ENCODE measurements at places on chromosomes 3 and 15.

DNA sequence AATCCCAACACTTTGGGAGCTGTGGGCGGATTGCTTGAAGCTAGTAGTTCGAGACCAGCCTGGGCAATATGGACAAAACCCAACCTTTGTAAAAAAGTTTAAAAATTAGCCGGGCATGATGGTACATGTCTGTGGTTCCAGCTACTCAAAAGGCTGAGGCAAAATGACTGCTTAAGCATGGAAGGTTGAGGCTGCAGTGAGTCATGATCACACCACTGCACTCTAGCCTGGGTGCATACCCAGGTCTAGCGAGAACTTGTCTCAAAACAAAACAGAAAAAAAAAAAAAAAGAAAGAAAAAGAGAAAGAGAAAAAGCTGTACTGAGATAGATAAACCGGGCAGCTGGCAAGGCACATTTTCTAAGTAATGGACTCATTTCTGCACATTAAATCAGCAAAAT lies 10.6 kb downstream of the ARPP19 start:
- DNase-seq: peak; percentile 40

DNA sequence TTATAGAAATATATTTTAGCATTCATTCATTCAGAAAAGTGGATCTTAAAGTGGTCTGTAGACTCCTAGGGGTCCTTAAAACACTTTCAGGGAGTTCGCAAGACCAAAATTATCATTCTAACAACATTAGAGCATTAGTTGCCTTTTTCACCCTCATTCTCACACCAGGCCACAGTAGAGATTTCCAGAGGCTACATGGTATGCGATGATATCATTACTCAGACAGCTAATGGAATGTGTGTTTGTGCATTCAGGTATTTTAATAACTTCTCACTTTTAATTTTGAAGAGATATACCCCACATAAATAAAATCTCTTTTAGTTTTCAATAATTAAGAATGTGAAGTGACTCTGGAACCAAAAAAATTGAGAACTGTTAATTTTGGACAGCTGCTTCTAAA lies 206.9 kb downstream of the NSUN3 start:
- no peak for DNase-seq

GRCh38 chr3:141655801-141656200 lies 82.3 kb upstream of the RNF7 start:
- DNase-seq: no peak

GRCh38 chr3:73626106-73626505 lies 1.4 kb upstream of the PDZRN3 start:
- no peak for DNase-seq

GRCh38 chr15:44801364-44801763 lies 65.0 kb downstream of the TRIM69 start:
- no peak for DNase-seq

GRCh38 chr3:145815707-145816413 lies 345.1 kb downstream of the PLOD2 start:
- DNase-seq: no peak

GRCh38 chr15:70411143-70411863 lies 313.6 kb upstream of the TLE3 start:
- DNase-seq: no peak

- no peak for DNase-seq
These were observed 280.1 kb downstream of the EPHB1 start for GRCh38 chr3:135075157-135075556.

- DNase-seq: no peak
These were observed 77.0 kb upstream of the PRR23C start for GRCh38 chr3:139121513-139122220.

DNA sequence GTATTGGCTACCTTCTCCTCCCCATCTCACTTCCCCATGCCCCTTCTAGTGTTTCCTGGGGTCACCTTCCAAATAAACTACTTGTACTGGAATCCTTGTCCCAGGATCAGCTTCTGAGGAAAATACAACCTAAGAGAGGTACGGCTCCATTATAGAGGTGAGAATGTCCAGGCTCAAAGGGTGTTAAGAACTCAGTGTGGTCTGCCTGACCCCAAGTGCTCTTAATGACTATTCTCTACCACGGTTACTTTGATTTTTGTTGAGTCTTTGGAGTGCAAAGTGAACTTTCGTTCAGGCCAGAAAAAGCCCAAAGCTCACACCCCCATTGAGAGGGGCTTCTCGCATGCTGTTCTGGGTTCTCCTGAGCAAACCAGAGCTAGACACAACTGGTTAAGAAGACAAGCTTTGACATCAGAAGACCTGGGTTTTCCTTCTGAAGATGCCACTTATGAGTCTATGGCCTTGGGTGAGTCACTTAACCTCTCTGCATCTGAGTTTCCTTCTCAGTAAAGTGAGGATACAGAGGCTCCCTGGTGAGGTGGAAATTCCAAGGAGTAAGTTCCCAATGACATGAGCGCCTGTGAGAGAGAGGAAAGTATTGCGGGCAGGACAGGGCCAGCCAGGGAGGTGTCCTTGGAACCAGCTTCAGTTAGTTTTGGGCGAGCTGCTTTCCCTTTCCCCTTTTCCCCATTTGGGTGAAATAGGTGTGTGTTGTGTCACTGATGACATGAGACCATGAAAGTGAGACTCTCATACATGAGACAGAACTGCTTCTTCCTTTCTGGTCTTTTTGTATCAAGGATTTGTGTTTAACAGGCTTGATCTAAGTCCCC lies 475.0 kb upstream of the PROK2 start:
- DNase-seq: no peak

DNA sequence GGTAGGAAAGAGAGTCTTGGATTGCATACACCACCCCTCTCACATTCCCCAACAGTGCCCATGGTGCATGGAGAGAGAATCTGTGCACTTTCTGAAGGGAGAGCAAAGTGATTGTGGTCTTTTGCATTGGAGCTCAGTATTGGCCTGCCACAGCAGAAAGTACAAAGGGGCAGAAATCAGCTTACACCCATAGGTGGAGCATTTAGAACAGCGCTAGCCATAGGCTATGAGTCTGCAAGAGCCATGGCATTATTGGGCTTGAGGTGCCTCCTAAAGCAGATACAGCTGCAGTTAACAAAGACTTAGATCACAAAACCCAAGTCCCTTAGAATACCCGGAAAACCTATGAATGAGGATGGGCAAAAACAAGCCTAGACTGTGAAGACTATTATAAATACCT lies 21.8 kb downstream of the SI start:
- no peak for DNase-seq

DNA sequence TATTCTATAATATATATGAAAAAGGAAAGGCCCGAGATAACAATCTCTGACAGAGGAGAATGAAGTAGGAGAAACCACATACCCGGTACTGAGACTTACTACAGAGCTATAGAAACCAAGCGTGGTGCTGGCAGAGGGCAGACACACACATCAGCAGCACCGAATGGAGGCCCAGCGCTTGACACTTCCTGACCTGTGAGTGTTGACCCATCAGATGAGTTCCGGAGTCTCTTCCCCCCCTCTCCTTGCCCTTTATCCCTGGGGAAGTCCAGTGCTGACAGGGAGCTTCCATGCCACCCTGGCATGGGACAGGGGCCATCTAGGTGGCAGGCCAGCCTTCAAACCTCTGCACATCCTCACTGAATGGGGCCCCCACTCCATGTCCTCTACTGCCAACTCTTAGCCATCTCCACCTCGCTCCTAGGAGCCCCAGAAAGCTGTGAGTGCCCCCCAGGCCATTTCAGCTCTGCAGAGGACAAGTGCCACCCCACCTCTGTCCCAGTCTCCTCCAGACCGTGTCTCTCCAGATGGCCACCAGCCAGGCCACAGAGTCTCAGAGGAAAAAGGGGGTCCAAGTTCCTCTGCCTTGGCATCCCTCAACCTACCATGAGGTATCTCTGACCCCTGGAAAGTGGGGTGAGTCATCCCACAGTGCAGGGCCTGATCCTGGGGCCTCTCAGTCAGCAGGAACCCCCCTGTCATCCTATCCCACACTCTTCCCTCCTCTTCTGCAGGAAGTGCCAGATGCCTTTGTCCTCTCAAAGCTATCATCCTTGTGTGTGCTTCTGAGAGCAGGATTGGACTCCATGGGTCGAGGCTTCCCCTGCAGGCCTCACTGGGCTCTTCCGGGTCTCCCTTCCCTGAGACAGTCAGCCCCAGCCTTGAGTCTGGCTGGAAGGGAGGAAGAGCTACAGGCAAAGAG lies 116.5 kb upstream of the ALDH1A3 start:
- no peak for DNase-seq

DNA sequence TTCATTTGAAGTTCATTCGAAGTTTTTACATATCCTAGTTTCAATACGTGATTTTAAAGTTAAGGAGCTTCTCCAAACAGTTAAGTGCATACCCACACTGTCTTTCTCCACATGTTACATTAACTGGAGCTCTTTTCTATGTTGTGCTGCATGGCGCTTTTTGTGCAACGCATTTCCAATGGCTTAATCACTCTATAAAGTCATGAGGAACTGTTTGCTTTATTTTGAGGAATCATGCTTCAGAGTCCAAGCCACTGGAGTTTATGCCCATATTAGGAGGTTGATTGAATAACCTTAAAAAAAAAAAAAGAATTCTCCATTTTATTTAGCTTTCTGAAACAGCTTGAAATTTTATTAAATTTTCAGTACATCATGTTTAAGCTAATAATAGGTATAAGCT lies 109.4 kb upstream of the MBNL1 start:
- DNase-seq: no peak

GRCh38 chr3:100811779-100812507 lies 102.6 kb downstream of the TFG start:
- DNase-seq: no peak

- no peak for DNase-seq
These were observed at the start of gene EFCC1 for GRCh38 chr3:129001101-129001805. Gene EFCC1 (plus strand): TSS chr3:129001304. CDS start chr3:129001629, 325 bp downstream.

DNA sequence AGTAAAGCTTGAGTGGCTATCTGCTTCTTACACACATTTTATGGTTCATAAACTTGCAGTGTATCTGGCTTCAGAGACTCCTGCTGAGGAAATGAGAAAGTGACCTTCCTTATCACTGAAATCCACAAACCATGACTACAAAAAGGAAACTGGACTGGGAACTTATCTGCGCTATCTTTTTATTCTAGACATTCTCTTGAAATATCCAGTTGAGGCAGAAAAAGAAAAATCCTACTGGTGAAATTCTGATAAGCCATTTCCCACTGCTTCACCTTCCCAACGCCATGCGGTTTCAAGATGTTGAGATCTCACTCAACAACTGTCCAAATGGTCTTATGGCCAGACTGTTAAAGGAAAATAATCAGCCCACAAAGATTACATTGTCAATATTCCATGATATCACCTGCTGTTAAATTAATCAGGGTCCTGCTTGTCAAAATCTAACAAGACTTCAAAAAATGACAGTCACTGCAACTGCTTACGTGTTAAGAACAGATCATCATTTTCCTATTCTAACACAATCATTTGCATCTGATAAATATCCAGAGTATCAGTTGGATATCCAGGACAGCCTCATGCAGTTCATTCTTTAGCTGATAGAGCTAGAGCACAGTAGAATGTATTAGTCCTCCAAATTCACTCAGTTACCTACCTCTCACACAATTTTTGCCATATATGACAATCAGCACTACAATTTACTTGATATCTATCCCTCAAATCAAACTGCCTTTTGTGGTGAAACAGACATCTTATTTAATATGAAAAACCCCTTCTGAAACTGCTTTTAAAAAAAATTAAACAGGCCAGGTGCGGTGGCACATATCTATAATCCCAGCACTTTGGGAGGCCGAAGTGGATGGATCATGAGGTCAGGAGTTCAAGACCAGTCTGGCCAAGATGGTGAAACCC lies 538.1 kb downstream of the MAGI1 start:
- DNase-seq: no peak

DNA sequence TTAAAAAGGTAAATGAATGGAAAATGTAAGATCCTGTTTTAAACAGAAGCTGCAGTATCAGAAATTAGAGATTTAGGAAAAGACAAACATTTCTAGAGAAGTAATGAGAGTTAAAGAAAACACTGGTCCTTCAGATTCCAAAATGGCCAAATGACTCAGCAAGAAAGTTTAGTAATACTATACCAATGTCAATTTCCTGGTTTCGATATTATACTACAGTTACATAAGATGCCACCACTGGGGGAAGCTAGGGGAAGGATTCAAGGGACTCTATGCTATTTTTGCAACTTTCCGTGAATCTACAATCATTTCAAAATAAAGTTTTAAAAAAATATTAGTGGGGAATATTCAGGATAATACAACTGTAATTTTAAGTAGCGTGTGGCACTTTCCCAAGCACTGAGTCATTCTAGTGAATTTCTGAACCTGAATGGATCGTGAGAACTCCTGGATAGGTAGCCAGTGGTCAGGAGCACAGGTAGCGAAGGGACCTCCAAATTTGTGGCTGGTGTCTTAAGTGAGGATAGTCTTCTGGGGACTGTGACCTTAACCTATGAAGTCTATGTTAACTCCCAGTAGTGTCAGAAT lies 37.6 kb downstream of the TMCC1 start:
- no peak for DNase-seq

DNA sequence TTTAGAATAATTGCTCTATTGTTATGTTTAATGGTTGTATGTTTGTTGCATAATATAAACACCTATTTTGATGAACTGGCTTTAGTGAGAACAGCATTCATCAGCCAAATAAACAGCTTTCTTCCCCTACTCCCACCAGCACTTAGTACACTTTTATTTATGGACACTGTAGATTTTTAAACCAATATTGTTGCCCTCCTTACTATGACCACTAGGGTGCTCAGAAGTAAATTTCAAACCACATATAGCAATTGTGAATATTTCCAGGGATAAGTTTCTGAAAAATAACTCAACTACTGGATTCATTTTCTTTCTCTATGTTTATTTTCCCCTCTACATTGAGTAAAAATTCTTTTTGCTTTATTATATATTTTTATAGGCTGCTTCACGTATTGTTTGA lies 84.7 kb upstream of the PTX3 start:
- no peak for DNase-seq

GRCh38 chr15:71107501-71107815 lies 7.8 kb upstream of the THSD4 start:
- no peak for DNase-seq

DNA sequence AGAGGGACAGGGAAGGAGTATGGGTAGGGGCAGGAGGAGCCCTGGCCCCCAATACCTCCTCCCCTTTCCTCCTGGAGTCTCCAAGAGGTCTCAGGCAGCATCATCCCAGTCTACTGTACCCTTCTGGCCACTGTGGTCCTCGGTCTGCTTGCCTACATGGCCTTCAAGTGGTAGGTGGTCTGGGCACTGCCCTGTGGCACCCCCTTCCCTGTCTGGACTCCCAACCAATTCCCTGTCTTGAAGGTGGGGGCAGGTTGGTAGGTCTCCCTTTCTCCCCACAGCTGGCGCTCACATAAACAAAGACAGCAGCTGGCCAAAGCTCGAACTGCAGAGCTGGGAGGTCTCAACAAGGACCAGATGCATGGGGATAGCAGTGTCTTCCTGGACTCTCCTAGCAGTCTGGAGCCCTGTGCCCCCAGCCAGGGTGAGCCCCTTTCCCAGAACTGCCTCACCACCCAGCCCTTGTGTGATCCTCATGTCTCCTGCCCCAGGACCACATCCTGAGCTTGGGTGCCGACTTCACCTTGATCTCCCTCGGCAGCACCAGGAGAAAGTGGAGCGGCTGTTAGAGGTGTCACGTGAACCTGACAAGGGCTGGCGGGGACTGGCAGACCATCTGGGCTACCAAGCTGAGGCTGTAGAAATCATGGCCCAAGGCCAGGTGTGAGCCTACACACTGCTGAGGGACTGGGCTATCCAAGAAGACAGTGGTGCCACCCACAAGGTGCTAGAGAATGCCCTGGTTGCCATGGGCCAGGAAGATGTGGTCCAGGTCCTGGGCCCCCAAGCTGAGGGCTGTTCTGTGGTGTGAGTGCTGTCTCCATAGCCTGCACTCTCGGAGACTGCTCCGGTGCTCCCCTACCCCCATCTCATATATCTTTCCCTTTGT lies 33.1 kb downstream of the NBEAL2 start:
- DNase-seq: no peak

GRCh38 chr3:174153871-174154270 lies 705.3 kb upstream of the NAALADL2 start:
- DNase-seq: no peak

GRCh38 chr3:49699281-49699979 lies 10.1 kb downstream of the RNF123 start:
- no peak for DNase-seq

All from stimulated activated CD4-positive, alpha-beta T cell treated with anti-CD3 and anti-CD28 coated beads, Interleukin-12 subunit alpha, Interleukin-12 subunit beta, amount 100 ng/mL, for 4 hours (primary cell).